ENCODE measurements at places on chromosomes 2 and 18.

DNA sequence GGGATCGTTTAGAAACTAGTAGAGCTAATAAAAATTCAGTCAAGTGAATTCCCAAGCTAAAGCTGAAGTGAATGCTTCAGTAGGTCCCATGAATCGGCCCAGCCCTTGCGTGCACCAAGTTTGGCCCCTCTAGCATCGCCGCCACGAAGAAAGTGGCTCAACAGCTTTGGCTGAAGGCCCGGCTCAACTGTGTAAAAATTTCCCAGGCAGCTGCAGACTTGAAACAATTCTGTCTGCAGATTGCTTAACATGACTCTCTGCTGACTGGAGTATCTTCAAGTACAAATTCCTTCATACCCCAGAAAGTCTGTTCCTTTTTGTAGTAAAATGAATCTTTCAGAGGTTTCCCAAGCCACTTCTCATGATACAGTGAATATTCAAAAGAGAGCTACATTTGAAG lies 32.7 kb downstream of the ALMS1 start:
- DNase-seq = peak; percentile 40

DNA sequence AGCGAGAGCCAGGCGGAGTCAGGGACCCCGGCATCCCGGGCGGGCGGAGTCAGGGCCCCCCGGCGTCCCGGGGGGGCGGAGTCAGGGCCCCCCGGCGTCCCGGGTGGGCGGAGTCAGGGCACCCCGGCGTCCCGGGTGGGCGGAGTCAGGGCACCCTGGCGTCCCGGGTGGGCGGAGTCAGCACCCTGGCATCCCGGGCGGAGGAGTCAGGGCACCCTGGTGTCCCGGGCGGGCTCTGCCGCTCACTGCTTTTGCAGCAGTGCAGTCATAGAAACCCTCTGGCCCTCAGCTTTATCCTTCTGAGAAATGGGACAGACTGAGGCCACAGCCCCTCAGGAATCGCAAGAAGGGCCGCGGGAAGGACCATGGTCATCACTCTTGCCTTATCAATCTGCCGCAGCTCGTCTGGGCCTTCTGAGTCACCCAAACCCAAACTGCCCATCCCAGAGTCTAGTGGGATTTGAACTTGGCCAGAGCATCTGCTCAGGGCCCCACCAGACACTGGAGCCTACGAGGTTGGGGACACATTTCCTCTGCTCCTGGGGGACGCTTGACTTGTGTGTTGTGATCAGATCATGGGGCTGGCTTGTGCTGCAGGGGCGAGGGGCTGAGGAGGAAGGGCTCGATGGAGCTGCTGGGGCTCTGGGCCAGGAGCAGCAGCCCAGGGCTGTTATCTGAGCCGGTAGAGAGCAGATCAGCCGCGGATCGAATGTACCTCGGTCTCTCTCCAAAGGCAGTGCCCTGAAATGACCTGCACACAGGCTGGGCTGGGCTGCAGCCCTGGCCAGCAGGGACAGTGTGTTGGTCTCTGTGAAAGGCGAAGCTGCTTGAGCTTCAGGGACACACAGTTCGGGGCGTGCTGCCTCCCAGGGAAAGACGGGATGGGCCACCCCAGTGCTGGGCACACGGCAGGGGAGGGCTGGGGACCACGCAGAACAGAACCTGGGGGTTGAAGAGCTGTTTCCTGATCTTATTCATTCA lies 290.1 kb upstream of the HDAC4 start:
- DNase-seq = no peak

DNA sequence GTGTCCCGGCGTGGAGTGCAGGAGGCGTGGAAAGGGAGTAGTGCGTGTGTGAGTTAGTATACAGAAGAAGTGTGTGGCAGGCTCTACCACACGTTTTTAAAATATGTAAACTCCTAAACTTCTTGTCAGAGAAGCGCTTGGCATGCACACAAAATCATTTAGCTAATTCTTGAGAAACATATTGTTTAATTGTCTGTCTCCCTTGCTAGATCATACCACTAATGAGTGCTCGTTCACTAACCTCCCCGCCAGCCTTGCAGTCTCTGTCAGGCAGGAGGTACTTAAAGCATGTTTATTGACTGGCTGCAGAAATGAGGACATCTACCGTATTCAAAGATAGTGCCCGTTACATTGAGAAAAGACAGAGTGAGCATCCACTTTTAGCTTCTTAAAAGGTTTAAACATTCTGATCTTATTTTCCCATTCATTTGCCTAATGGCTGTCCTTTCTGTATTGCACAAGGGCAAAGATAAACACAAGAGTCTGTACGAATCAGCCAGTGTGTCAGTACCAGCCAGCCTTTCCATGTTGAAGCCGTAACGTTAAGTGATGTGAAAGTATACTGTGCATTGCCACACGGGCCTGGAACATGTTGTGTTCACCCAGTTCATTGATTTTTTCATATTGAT lies 41.4 kb downstream of the TRAPPC12 start:
- DNase-seq = no peak

DNA sequence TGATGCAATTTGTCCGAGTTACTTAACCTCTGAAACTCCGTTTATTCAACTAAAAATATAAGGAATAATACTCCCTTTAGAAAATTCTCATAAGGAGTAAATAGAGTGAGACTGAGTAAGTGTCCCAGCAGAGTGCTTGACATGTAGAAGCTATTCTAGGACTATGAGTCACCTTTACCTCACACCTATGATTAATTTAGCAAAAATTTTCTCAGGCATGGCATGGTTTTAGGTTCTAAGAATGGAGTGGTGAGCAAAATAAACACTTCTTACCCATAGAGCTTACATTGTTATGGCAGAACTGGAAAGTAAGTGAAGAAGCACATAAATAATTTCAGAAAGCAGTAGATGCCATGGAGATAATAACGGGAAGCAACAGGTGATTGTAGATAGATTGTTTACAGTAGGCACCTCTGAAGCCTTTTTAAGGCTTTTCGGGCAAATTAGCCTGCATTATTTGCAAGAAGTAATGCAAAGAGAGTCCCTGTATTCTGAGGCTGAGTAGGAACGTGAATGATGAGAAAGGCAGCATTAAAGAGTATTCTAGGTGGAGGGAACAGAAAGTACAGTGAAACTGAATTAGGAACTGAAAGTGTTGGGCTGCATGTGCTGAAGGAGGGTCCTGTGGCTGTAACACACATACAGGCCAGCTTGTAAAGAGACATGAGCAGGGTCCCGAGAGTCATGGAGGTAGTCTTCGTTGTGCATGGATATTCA lies 209.2 kb downstream of the ZNF407 start:
- peak; percentile 73 for DNase-seq

- no peak for DNase-seq
Observed at GRCh38 chr2:63865159-63865799, 23.6 kb downstream of the UGP2 start.

GRCh38 chr18:32879497-32879896 lies 106.7 kb upstream of the KLHL14 start:
- DNase-seq = no peak

GRCh38 chr2:100603948-100604633 lies 41.3 kb downstream of the PDCL3 start:
- no peak for DNase-seq

GRCh38 chr18:40642692-40643229 lies 1312.3 kb upstream of the PIK3C3 start:
- no peak for DNase-seq

DNA sequence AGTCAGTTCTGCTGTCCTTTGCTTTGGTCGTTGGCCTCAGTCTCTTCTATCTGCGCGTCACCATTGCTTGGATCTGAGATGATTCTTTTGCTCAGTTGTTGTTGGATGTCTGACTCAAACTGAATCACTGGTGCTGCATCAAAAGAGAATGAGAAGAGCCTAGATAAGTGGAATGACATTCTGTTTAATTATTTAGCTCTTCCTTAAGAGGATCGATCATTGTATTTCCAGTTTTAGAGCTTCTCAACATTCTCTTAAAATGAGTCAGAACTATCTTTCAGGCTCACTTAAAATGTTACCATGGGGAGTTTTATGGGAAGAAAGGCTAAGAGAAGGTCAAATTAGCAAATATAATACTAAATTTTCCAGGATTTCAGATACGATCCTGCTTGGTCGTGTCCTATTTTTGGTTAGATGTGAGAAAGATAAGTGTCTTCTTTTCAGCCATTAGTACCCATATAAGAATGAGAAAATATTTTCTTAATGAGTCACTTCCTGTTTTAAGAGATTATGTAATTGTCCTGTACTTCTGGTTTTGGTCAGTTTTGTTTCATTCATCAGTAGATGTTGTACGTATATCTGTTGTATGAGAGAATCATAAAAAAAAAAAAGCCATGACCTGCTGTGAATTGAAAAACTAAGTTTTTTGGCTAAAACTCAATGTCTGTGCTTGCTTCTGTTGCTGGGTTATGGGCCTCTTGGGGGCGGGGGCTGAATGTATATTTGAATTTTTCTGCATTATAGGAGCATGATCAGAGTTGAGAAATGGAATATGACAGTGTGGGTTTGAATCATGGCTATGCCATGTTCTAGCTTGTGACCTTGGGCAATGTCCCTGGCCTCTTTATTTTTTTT lies 31.6 kb upstream of the CASP10 start:
- peak; percentile 73 for DNase-seq

DNA sequence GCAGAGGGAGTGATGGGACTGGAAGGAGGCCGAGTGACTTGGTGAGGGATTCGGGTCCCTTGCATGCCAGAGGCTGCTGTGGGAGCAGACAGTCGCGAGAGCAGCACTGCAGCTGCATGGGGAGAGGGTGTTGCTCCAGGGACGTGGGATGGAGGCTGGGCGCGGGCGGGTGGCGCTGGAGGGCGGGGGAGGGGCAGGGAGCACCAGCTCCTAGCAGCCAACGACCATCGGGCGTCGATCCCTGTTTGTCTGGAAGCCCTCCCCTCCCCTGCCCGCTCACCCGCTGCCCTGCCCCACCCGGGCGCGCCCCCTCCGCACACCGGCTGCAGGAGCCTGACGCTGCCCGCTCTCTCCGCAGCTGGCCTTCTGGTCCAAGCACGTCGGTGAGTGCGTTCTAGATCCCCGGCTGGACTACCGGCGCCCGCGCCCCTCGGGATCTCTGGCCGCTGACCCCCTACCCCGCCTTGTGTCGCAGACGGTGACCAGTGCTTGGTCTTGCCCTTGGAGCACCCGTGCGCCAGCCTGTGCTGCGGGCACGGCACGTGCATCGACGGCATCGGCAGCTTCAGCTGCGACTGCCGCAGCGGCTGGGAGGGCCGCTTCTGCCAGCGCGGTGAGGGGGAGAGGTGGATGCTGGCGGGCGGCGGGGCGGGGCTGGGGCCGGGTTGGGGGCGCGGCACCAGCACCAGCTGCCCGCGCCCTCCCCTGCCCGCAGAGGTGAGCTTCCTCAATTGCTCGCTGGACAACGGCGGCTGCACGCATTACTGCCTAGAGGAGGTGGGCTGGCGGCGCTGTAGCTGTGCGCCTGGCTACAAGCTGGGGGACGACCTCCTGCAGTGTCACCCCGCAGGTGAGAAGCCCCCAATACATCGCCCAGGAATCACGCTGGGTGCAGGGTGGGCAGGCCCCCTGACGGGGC lies 4.6 kb downstream of the PROC start:
- no peak for DNase-seq

DNA sequence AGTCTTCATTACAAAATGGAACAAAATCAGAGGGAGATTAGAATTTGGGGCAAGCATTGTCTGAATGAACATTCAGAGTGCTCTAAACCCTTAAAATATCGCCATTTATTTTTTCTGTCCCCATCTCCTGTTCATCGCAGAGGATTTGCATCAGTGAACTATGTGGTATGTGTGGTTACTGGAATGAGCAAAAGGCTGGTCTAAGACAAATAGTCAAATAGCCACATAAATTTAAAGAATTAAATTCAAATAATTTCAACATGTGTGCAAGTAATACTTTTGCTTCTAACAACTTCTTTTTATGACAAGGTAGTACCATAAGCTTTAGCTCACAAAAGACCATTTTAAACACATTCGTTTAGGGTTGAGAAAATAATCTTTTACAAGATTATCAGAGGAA lies 82.6 kb upstream of the ST8SIA3 start:
- no peak for DNase-seq

- no peak for DNase-seq
Observed at GRCh38 chr2:197210430-197210829, 100.2 kb downstream of the ANKRD44 start.

GRCh38 chr2:191846515-191847476 lies at the start of gene CAVIN2:
Gene CAVIN2, minus strand, starts transcription at chr2:191847088. Its CDS starts 163 bp downstream, at chr2:191846925.
- no peak for DNase-seq

- no peak for DNase-seq
Observed at GRCh38 chr18:37578886-37579513, 13.4 kb upstream of the CELF4 start.

DNA sequence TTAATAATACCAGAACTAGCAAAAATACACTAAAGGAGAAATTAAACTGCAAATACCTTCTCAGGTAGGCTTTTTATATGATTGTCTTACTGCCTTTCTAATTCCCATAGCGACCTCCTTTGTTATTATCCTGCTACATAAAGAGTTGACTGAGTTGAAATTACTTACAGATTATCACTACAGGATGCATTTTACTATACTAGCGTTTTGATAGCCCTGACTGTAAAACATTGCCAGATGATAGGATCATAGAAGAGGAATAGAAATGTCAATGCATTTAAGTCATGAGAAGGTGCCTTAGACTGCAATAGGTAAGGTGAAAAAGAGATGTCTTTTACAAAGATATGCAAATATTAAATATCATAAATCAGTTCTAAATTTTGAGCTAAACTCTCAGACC lies 639.7 kb downstream of the NRXN1 start:
- no peak for DNase-seq

GRCh38 chr18:78069784-78070664 lies 820.4 kb downstream of the GALR1 start:
- no peak for DNase-seq

DNA sequence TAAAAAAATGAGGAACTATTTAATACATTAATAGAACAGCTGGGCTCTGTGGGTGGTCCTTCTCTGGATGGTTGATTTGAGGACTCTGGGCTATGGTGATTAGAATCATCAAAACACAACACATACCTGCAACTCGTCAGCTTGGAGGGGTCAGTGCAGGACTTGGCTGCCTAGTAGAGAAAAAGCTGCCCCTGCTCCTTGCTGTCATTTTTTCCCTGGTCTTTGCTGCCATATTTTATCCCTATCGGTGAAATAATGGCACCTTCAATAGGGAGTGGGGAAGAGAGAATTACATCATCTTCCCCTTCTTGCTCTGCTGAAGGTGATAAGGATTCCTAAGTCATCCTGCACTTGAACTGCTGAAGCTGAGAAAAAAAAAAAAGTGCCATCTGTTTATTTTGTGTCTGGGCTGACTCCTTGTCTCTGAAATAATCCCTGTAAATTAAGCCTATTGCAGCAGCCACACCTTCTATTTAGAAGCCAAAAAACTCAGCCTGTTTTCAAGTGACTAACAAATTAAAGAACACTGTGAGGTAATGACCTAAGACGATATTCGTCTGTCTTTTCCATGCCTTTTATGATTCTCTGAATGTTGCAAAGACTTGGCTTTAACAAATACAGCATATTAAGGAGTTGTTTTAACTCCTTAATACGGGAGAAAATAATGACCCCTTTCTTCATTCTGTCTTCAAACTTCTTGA lies 89.3 kb downstream of the ACVR1 start:
- DNase-seq = no peak

DNA sequence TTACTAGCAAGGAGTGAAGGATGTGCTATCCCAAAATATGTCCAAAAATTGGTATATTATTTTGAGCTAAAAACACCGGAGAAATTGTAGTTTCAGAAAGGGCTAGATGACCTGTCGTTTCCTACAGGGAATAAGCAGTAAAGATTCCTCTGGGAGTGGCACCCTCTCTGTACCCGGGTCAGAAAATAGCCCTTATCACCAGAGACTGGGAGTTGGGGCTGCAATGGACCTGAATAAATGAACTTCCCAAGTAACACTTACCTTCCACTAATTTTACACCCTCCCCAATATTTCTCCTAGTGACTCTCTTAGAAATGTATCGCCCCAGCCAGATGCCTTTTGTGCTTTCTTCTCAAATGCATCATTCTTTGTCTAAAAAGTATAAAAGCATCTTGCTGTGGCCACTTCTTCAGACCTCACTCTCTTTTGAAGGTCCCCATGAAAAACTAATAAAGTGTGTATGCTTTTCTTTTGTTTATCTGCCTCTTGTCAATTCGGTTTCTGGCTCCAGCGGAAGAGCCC lies 734 bp upstream of the RMC1 start:
- no peak for DNase-seq

Data from AG04449 (cell line).